ENCODE measurements at places on chromosomes 7 and 10.

GRCh38 chr7:33965183-33965744 lies 59.9 kb downstream of the BMPER start:
- no peak for DNase-seq

DNA sequence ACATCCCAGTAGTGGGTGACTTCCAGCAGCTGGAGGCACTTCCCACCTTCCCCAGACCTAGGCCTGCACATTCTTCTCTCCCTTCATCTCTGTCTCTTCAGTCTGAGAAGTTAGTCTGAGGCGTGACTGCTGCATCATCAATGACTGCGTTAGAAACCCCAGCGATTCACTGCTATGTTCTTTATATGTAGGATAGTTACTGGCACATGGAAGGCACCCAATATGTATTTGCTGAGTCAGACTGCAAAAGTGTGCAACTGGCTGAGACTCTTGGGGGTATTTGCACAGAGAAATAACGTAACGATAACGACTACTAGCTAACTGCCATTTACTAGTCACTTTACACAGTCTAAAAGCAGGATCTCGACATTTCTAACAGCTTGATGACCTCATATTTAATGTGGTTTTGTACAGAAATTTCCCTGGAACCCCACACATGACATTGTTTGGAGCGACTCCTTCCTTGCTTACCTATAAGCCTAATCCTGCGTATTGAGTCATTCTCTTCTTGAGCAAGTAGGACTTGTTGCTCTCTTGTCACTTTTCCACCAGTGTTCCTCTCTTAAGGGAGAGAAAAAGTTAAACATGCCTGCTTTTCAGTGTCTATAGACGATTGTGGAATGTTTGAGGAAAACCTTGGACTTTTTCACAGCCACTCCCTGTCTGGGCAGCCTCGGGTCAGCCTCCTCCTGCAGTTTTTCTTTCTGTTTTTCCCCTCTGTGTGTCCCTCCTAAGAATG lies 45.5 kb downstream of the THNSL1 start:
- no peak for DNase-seq

GRCh38 chr10:113647812-113648211 lies 16.0 kb downstream of the NRAP start:
- DNase-seq: no peak

- no peak for DNase-seq
Observed at GRCh38 chr10:133306941-133307379, 1.7 kb downstream of the TUBGCP2 start.

DNA sequence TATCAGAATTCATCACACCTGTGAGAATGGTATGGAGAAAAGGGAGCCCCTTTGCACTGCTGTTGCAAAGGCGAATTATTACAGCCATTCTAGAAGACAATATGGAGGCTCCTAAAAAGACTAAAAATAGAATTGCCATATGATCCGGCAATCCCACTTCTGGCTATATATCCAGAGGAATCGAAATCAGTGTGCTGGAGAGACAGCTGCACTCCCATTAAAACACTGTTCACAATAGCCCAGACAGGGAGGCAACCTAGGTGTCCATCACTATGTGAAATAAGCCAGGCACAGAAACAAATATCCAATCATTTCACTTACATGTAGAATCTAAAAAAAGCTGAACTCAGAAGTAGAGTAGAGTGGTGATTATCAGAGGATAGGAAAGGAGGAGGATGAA lies 26.0 kb upstream of the GJD4 start:
- DNase-seq: no peak

DNA sequence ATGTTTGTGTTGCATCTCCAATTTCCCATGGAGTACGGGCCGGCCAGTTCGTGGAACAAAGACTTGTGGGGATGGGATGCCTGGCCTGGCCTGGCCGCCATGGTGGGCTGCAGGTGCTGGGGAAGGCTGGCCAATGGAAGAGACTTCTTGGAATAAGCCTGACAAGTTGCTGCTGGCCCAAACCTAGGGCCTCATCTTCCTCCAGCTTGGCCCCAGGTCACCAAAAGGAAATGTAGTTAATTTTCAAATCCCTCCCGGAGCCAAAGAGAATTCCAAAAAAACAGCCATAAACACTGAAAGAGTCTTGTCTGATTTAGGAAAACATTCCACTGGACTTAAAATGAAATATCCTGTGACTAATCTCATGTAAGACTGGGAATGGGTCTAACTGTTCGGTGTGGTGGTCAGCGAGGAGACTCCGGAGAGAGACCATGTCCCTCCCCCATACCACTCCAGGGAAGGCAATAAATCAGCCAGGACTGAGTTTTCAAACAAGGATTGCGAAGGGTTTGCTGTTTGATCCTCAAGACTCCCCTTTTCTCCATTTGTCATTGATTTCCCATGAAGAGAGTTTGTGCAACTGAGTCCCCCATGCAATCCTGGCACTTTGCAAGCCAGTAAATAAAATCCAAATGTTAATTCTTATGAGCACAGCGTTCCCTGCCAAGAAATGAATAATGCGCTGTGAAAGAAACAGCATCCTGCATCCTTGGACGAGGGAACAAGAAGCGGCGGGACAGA lies 128.7 kb upstream of the HABP2 start:
- DNase-seq: no peak

DNA sequence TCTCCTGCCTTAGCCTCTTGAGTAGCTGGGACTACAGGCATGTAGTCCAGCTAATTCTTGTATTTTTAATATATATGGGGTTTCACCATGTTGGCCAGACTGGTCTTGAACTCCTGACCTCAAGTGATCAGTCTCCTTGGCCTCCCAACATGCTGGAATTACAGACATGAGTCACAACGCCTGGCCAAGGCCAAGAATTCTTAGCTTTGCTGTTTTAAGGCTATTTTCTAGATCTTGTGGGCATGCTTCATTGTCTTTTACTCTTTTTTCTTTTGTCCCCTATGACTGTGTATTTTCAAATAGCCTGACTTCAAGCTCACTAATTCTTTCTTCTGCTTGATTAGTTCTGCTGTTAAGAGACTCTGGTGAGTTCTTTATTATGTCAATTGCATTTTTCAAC lies 56.4 kb upstream of the TAS2R16 start:
- no peak for DNase-seq

DNA sequence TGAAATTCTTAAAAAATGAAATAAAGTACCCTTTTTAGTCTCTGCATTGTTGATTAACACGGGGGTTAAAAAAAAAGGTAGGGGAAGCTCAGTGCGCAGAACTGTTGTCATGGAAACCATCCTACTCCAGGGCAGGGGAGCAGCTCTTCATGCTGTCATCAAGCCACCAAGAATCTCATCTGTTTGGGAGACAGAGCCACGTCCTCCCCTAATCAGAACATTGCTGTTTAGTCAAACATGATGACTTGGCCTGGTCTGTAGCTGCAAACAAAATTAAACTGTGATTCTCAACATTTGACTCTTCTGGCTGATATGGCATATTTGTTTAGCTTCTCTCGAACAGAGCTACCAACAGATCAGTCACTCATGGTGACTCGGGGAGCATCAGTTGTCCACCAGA lies 254.4 kb upstream of the KLF14 start:
- DNase-seq: no peak

DNA sequence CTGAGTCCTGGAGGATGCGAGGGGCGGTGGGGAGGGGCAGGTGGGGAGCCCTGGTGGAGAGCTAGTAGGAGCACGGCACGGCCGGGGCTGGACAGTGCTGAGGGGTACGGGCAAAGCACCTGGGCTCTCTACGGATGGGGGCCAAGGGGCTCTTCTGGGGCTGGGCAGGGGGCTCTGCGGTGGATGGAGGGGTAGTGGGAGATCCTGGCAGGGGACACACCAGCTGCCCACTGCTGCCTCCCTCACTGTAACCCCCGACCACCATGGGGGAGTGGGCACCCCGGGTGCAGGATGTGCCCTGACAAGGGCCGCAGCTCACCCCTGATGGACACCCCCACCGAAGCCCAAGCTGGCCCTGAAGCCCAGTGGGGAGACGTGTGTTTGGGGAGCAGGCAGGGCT lies 203.3 kb downstream of the ELFN1 start:
- DNase-seq: no peak

GRCh38 chr7:124318721-124319450 lies 286.0 kb upstream of the TMEM229A start:
- DNase-seq: no peak

GRCh38 chr7:99825452-99825851 lies 2.4 kb upstream of the CYP3A43 start:
- DNase-seq: no peak

DNA sequence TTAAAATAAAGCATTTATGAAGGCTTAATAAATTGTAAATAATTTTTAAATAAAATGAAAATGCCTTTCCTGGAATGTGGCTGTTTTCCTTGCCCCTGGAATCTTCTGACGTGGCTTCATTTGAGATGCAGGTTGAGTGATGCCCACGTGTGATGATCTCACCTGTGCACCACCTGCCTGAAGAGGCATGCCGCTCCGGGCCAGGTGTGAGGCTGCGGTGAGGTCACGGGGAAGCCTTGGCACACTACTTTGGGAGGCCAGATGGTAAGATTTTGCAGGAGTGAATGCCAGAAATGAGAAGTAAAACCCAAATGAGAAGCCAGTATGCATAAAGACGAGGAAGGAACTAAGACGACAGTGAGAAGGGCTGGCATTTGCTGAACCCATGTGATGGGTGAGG lies 36.2 kb downstream of the GOT1 start:
- DNase-seq: no peak

DNA sequence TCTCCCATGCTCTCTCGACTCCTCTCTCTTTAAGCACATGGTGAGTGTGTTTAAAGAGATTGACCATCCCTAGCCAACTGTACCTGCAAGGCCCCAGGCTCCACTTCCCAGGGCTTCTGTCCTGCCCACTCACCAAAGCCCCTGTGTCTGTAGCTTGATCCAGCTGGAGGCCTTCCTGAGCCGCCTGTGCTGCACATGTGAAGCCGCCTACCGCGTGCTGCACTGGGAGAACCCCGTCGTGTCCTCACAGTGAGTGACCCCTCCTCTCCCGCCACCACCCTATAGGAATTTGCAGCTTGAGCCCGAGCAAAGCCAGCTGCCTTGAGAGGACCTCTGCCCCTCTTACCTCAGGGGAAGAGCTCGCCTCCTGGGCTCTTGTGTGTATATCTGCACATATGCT lies 11.2 kb downstream of the ZFYVE27 start:
- DNase-seq: no peak

GRCh38 chr7:26372704-26373103 lies 81.0 kb downstream of the SNX10 start:
- DNase-seq: no peak

DNA sequence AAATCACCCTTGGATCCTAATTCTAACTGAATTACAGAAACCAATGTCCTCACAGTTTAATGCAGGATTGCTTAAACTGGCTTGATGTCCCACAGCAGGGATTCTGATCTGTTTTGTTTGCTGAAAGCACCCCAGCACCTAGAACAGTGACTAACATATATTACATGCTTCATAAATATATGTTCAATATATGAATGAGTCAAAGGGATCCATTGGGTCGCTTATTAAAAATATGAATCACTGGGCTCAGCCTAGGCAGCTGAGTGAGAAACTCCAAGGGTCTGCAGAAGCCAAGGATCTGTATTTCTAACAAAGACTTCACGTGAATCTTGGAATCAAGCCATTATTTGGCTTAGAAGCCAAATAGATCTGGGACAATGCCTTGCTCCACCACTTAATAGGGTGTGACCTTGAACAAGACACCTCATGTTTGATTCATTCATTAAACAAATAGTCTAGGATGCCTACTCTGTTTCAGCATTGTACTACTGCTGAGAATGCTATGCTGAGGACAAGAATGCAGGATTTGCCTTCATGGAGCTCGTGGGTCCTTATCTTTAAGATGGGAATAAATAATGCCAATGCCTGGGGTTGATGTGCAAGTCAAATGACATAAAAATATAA lies 103.4 kb upstream of the DLX6 start:
- DNase-seq: no peak

- no peak for DNase-seq
Observed at GRCh38 chr7:49855281-49855980, 82.0 kb downstream of the VWC2 start.

- no peak for DNase-seq
Observed at GRCh38 chr7:1531263-1531978, 919 bp downstream of the MAFK start.

DNA sequence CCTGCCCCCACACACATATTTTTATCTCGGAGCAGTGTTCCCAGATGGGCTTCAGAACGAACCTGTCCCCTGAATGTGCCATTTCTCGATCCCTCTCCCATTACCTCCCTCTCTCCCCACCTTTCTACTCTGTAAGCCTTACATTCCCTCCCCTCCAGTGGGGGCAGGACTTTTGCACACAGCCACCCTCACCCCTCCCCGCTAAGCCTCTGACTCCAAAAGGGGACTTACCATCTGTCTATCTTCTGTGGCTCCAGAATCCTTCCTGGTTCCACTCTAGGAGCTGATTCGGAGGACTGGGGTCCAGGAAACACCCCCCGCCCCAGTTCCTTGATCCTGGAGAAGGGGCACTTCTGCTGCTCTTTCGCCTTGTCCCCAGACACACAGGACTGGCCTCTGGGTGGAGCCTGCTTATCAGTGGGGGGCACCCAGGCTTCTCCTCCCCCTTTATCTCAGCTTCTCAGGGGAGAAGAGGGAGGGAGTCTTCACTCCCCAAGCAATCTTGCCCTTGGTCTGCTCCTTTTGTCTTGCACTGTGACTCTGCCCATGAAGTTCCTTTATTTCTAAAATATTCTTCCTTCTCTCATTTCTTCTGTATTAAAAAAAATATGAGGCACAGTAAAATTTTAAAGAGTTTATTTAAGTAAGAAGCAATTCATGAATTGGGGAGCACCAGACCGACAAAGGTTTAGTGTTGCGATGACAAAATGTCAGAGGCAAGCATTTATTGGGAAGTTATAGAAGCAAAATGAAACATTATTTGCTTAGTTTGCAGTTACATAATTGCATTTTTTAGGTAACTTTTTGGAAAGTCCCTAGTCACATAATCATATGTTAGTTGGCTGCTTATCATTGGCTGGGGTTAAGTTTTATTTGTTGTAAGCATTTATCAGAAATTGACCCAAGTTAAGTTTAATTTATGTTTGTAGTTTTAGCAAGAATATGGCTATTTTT lies at the start of gene KEL:
KEL (minus strand) TSS at position 391 of the 954 bp plus-strand sequence; CDS start at position 234, 157 bp downstream.
- DNase-seq: no peak

GRCh38 chr7:123635551-123636359 lies 19.9 kb upstream of the LMOD2 start:
- no peak for DNase-seq

DNA sequence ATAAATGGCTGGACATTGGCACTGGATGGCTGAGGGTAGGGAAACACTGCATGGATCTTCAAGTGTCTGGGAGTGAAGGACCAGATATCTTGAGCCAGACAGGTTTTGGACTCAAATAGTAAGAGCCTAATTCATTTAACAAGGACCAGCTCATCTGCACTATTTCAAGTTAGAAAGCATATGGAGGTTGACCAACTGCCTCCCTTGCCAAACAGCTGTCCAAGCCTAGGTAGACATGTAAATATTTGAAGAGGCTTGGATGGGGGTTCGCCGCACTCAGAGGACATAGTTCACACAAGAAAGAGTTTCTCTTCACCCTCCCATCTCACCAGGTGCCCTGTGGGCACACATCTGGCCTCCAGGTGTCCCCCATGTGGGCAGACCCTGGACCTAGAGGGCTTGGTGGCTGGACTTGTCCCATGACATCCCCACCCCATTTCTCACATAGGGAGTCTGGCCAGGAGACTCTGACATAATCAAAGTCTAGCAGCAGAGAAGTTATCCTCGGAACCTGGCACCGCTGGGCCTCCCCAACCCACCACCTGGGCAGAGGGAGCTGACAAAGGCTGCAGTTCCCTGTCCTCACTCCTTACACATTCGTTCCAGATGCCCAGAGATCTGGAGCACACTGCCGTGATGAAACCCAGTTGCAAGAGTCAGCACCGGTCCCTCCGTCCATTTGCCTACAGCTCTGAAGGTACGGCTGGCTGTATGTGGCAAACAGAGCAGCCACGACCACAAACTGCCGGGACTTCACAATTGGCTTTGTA lies 116.9 kb upstream of the GDF10 start:
- DNase-seq: no peak
